ENCODE measurements at places on chromosomes 1 and 21.

GRCh38 chr1:178921499-178921898 lies 50.6 kb upstream of the ANGPTL1 start:
- DNase-seq, result no peak

GRCh38 chr21:38337793-38338192 lies 81.0 kb downstream of the KCNJ15 start:
- DNase-seq, result no peak

- no peak for DNase-seq
Observed at GRCh38 chr1:118984722-118985639, 3.2 kb downstream of the TBX15 start.

- DNase-seq, result no peak
Observed at GRCh38 chr1:164902491-164902890, 343.5 kb downstream of the PBX1 start.

- no peak for DNase-seq
Observed at GRCh38 chr1:91745640-91746373, 140.1 kb downstream of the TGFBR3 start.

- DNase-seq, result no peak
Observed at GRCh38 chr1:101165954-101166353, 70.9 kb upstream of the S1PR1 start.

DNA sequence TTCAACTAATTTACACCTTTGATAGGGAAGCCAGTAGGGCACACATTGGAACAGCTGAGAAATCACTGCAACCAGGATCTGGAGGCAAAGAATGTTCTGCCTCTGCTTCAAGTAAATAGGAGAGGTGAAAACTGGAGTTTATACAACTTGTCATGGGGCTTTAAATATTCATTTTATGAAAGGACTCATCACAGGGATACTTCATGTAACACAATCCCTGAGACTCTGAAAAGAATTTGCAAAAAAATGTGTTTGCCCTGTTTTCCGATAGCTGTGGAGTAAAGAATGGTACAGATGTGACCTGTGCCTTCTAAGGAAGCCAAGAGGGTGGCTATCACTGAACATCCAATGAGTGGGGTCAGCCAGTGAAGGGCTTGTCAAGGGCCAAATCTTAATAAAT lies 152.0 kb downstream of the LMX1A start:
- DNase-seq, result no peak

- no peak for DNase-seq
Observed at GRCh38 chr1:51607681-51608095, 9.2 kb upstream of the OSBPL9 start.

GRCh38 chr1:67780637-67781036 lies 52.6 kb downstream of the GNG12 start:
- no peak for DNase-seq

- DNase-seq, result no peak
Observed at GRCh38 chr1:7108251-7108650, 323.0 kb downstream of the CAMTA1 start.

- DNase-seq, result no peak
Observed at GRCh38 chr1:173205146-173206051, 1.7 kb downstream of the TNFSF4 start.

DNA sequence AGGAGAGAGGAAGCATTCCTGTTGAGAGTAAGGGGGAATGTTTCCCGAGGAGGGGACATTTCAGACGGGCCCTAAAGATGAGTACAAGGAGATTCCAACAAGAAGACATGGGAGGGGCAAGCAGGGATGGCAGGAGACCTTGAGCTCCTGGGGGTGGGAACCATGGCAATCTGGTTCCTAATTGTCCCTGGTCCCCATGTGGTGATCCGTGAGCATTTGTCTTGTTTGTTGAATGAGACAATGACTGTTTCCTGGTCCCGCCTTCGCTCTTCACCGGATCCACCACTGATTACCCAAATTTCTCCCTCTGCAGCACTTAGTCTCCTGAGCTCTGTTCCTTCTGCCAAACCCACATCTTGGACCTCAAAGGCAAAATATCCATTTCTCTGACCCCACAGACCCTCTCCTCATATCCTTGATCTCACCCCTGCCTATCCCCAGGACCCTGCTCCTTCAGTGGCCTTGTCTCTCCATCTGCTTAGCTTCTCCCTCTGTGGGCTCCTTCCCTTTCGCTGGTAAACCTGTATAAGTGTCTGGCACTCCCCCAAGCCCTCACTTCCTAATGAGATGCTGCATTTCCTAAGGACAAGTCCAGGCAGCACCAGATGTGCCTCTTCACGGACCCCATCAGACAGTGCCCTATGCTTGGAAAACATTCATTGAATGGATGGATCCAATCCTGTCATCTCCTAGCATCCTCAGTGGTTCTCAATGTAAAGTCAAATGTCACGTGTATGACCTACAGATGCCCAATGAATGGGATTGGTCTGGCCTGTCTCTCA lies 8.3 kb upstream of the CSF1 start:
- DNase-seq, result no peak

DNA sequence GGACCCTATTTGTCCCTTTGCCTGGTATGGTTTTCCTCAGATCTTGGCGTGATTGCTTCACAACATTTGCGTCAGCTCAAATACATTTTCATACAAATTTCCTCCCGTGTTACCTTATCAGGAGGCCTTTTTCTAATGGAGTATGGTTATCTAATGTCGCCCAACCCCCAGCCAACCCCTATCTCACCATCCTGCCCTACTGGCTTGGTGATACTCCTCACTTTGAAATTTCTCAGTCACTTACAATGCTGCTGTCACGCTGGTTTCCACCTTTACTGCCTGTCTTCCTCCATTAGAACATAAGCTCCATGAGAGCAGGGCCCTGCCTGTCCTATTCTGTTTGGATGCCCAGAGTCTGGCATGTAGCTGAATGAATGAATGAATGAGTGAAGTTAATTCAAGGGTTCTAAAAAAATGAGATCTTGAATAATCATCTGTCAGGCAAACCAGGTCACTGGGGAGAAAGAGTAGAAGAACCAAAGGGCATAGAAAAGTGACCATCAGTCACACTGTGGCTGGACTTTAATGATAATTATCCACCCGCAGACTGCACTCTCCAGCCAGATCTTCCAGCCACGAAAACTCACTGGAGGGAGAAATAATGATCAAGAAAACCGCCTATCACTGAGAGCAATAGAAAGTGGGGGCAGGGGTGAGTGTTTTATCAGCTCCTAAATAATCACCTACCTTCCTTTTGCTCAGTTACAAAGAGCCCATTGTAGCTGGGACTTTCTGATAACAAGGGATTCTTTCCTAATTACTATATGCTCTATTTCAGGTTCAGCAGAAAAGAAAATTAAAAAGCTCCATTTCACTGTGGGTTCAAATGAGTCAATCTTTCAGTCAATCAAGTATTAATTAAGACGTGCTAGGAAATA lies 21.3 kb downstream of the KIAA0040 start:
- DNase-seq, result no peak

GRCh38 chr1:240720976-240721375 lies 109.0 kb upstream of the GREM2 start:
- no peak for DNase-seq

GRCh38 chr1:23081376-23081775 lies 62.1 kb downstream of the KDM1A start:
- DNase-seq, result no peak

- DNase-seq, result no peak
Observed at GRCh38 chr1:230826166-230826875, 42.0 kb downstream of the C1orf198 start.

DNA sequence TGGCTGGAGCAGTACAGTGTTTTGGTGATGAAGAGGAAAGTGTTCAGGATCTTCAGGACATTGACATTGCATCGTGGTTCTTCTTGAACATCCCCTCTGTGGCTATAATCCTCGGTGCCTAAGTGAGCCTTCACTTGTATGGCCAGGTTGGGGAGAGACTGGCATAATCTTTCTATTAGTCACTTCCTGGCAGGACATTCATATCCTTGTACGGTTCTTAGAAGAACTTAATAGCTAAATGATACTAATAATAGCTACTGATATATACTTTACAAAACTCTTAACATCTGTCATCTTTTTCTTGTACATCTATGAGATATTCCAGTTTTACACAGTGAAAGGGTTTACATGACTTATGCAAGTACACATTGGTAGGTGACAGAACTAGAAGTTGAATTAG lies 35.8 kb downstream of the CELF3 start:
- DNase-seq, result no peak

- DNase-seq, result no peak
Observed at GRCh38 chr1:24435782-24436365, 20.3 kb downstream of the NIPAL3 start.

DNA sequence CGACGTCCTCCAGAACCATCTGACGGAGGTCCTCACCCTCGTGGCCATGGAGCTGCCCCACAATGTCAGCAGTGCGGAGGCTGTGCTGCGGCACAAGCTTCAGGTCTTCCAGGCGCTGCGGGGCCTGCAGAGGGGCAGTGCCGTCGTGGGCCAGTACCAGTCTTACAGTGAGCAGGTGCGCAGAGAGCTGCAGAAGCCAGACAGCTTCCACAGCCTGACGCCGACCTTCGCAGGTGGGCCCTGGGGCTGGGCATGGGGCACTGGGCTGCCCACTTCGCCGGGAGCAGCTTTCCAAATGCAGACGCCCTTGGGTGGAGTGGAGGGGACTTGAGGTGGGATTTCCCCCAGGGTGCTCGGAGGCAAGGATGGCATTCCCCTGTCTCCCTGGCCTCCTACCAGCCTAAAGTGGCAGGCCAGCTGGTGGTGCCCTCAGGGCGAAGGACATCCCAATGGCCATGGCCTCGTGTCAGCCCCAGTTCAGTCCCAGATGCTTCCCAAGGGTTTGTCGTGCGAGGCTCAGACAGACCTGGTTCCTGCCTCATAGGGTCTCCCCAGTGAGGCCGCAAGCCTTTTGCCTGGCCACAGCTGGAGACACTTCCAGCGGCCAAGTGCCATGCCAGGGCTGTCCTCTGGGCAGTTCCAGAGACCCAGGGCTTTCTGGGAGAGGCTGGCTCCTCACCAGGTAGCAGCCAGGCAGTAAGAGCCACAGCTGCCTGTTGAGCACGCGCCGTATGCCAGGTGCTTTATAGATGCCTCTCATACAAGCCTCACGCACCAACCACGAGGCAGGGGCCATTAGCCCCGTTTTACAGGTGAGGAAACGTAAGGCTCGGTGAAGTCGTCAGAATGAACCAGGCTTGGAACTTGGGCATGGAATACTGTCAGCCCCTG lies 27.8 kb downstream of the H6PD start:
- no peak for DNase-seq

DNA sequence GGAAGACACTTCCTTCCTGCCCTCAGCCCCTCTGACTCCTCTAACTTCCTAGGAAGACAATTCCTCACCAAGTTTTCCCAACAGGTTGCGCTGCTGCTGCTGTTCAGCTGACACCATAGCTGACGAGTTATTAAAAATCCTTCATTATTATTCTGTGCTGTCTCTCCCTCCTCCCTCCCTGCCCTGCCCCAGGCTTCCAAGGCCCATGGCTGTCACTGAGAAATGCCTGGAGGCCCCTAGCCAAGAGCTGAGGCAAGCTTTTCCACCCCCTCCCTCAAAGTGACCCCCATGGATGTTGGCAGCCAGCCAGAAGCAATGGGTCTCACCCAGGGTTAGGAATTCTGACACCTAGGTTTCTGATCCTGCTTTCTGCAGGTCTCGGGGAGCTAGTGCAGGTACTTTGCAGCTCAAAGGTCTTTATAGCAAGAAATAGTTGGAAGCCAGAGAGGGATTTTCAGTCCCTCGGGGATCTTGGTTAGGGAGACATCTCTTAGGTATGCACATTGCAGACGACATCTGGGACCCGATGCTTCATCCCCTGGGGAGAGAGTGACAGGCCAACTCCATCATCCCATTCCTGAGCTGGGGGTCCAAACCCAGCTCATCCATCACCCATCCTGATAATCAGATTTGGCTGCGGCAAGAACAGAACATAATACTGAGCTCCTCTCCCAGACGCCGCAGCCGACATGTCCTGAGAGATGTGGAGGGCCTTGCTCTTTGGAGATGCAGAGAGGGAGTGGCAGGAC lies 65.0 kb downstream of the KIRREL1 start:
- no peak for DNase-seq

DNA sequence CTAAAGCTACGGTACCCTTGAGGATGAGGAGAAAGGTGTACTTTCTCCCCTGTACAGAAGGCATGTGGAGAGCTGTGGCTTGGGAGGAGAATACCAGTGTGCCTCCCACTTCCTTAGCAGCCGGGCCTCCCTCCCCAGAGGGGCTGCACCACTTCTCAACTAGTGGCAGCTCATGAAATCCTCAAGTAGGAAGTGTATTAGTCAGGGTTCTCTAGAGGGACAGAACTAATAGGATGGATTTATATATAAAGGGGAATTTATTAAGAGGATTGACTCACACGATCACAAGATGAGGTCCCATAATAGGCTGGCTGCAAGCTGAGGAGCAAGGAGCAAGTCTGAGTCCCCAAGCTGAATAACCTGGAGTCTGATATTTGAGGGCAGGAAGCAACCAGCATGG lies 53.1 kb upstream of the PPP2R5A start:
- DNase-seq, result no peak

DNA sequence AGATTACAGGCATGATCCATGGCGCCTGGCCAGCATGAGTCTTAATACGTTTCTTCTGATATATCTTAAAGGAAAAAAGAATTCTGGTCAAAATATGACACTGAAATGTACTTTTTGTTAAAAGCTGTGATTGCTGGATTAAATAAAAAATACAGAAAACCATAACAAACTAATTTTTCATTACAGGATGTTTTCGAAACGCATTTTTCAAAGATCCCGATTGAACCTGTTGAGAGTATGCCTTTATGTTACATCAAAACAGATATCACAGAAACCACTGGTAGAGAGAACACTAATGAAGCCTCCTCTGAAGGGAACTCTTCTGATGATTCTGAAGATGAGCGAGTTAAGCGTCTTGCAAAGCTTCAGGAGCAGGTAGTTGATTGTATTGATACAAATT lies 30.2 kb downstream of the BRDT start:
- DNase-seq, result no peak

DNA sequence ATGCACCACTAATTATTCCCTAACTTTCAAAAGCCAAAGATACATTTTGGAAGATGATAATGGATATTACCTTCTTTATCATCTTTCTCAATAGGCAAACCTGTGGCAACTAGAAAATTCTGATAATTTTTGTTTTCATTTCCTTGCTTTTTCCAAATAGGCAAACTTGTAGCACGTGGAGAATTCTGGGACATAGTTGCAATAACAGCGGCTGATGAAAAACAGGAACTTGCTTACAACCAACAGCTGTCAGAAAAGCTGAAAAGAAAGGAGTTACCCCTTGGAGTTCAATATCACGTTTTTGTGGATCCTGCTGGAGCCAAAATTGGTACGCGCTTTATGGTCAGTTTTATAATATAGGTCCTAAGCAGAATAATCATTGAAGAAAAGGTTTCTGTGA lies 1.5 kb downstream of the FPGT start:
- no peak for DNase-seq

GRCh38 chr1:9145714-9146113 lies 16.8 kb upstream of the GPR157 start:
- no peak for DNase-seq

Data from activated gamma-delta T cell treated with anti-CD3 and anti-CD28 coated beads, Interleukin-2, amount 50 U/mL, for 16 hours (primary cell).